Activated CD8-positive, alpha-beta memory T cell treated with anti-CD3 and anti-CD28 coated beads for 1 hour (primary cell): ENCODE measurements at places on chromosomes 16 and 17.
A peak's percentile ranks its signal among the peaks of the same experiment; 100 is the strongest.

GRCh38 chr16:69064124-69064763 lies 41.2 kb upstream of the HAS3 start:
- DNase-seq, result no peak

- peak; percentile 20 for DNase-seq
These were observed 17.3 kb downstream of the BAHCC1 start for GRCh38 chr17:81412490-81413093.

GRCh38 chr16:66931665-66932064 lies 2.5 kb downstream of the CIAO2B start:
- DNase-seq, result no peak

DNA sequence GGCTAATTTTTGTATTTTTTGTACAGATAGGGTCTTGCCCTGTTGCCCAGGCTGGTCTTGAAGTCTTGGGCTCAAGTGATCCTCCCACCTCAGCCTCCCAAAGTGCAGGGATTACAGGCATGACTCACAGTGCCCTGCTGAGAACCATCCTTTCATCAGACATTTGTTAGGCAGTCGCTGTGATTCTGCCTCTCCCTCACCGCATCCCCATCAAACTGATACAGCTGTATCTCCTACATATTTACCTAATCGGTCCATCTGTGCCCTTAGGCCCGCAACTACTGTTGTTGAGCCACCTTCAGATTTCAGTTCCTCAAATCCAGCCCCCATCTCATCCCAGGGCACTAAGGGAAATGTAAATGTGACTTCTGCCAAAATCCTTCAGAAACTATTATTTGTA lies 2.0 kb upstream of the SLC43A2 start:
- DNase-seq, result no peak

DNA sequence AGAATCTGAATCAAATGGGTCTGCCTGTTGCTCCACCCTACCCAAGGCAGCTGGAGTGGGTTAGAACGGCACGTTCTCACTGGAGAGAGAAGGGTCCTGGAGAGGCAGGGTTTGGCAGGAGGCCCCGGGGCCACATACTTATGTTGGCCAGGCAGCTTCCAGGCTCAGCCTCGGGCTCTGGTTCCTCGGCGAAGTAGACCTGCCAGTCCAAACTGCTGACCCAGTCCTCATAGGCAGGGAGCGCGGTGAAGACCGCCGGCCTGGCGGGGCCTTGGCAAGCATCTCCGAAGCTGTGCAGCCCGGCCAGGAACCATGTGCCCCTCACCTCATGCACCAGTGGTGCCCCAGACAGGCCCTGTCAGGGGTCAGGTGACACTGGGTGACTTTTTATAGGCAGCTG lies 4.8 kb downstream of the PRSS53 start:
- DNase-seq, result no peak

- no peak for DNase-seq
These were observed 3.3 kb downstream of the DECR2 start for GRCh38 chr16:404971-405486.

GRCh38 chr16:50037662-50038220 lies 12.7 kb downstream of the CNEP1R1 start:
- DNase-seq, result no peak

- DNase-seq, result no peak
These were observed 473.9 kb downstream of the CDH13 start for GRCh38 chr16:83100679-83101078.

GRCh38 chr17:68763562-68763961 lies 162.4 kb upstream of the FAM20A start:
- DNase-seq, result no peak

- peak; percentile 14 for DNase-seq
These were observed 7.4 kb downstream of the ZNF594 start for GRCh38 chr17:5184288-5184687.

DNA sequence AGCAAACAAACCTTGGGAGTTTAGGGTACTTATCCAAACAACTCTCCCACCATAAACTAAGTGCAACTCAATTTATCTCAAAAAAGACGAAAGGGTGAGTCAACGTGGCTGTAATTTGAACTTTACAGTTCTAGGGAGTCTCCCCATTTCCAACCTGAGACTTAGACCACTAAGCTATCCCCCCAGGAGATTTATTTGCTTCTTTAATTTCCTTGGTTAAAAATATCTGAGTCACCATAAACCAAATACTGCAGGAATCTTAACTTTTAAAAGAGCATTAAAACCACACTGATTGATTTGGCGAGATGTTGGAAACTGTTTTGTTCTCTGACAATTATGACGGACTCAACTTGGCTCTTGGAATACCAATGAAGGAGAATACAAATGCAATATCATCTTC lies 299.3 kb upstream of the SOX9 start:
- no peak for DNase-seq

- no peak for DNase-seq
These were observed 402.4 kb downstream of the ZFHX3 start for GRCh38 chr16:72645538-72645937.

DNA sequence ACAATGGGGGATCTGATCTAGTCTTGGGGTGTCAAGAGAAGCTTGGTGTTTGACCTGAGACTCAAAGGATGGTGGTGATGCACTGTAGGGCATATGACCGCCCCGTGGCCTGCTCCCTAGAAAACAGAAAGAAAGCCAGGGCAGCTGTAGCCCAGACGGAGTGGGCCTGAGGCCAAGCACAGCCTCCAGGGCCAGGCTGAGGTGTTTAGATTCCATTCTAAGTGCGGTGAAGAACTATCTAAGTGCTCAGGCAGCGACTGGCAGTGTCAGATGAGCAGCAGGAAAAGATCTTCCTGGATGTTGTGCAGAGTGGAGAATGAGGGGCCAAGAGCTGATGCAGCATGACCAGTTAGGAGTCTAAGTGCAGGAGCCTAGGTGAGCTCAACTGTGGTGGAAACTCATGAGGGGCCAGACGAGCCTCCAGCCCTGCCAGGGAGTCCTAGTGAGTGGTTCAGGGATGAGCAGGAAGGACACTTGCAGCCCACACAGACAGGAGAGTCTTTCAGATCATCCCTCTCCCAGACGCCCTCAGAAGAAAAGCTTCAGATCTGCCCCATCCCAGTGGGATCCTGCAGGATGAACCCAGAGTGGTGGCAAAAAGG lies 314.2 kb upstream of the CCL2 start:
- DNase-seq, result no peak

DNA sequence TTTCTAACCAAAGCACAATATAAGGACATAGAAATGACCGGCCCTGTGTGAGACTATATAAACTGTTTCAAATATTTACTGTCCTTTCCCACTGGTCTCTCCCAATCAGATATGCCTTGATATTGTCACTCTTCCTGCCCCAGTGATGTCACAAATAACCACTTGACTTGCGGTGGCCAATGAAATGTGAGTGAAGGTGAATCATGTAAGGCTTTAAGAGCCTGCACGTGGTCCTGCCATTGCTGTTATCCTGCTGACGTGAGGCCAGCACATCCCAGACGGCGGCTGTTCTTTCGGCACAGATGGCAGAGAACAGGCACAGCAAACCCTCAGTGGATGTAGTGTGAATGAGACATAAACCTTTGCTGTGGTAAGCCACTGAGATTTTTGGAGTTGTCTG lies 5.4 kb upstream of the KLHL11 start:
- no peak for DNase-seq

DNA sequence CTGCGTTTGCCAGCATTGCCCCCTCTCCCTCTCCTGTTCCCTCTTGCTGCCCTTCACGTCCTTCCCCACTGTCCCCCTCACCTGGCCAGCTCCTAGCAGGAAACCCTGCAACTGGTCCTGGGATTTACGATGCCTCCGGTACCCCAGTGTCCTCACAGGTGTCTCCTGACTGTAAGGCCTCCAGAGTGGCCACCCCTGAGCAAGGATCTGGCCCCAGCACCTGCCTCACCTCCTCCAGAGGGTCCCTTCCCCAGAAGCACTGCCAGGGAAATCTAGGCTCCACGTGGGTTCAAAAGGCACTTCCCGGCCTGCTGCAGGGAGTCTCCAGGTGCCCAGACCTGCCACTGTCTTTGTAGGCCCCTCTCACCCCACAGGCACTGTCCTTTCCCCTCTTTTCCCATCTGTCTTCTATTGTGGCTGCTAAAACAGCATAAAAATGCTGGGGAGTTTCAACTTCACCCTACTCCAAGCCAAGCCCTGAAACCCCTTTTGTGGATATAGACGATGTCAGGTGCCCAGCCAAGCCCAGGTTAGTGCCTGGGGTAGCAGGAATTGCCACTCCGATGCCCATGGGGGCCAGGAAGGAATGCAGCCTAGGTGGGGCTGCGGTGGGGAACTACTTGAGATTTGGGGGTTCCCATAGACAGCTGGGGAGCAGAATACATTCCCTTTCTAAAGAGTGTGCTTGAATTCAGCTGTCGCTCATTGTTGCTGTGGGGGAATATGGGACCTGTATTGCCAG lies 25.7 kb downstream of the RAB11FIP4 start:
- DNase-seq, result no peak

DNA sequence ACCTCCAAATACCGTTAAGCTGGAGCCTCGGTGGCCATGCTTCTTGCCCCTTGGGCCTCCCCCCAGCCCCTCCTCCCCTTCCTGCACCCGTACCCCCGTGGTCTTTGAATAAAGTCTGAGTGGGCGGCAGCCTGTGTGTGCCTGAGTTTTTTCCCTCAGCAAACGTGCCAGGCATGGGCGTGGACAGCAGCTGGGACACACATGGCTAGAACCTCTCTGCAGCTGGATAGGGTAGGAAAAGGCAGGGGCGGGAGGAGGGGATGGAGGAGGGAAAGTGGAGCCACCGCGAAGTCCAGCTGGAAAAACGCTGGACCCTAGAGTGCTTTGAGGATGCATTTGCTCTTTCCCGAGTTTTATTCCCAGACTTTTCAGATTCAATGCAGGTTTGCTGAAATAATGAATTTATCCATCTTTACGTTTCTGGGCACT lies 928 bp downstream of the HBA1 start:
- no peak for DNase-seq

DNA sequence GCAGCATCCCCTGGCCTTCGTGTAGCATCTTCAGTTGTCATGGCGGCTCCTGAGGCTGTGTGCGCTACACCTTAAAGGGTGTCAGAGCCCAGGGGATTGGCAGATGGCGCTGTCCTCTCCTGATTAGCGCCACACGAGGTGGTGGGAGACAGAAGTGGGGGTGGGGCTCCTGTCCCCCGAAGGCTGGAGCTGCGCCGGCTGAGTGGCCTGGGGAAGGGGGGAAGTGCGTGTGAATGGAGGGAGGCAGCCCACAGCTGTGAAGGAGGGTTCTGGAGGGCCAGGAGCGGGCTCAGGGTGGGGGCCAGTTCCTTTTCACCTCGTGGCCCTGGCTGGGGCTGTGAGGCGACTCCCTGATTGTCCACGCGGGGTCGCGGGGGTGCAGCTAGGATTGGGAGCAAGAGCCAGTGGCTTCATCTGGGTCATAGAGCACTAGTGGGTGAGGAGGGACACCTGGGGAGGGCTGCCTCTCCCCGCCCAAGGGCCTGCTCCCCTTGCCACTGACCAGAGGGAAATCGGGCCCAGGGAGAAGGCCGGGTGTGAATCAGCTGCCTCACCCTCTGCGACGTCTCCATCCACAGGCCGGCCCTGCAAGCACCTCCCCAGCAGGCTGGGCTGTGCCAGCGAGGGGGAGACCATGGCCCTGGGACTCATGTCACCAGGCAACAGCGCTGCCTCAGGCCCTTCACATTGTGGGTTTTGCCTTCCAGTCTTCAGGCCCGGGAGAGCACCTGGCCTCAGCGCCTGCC lies 14.1 kb downstream of the BAHCC1 start:
- DNase-seq, result no peak

DNA sequence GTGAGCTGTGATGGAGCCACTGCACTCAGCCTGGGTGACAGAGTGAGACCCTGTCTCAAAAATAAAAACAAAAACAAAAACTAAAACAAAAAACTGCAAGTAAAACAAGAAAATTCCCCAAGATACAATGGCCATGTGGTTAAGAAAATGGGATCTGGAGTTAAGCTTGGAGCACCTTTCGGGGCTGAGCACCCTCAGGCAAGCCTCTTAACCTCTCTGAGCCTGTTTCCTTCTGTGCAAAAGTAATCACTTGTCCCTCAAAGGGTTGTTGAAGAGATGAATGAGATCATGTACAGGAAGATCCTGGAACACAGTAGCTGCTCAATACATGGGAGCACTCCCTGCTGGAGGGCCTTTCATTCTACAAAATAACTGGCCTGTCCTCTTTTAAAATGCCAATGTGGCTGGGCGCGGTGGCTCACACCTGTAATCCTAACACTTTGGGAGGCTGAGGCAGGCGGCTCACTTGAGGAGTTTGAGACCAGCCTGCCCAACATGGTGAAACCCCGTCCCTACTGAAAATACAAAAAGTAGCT lies 19.8 kb upstream of the KIFC3 start:
- DNase-seq, result no peak

DNA sequence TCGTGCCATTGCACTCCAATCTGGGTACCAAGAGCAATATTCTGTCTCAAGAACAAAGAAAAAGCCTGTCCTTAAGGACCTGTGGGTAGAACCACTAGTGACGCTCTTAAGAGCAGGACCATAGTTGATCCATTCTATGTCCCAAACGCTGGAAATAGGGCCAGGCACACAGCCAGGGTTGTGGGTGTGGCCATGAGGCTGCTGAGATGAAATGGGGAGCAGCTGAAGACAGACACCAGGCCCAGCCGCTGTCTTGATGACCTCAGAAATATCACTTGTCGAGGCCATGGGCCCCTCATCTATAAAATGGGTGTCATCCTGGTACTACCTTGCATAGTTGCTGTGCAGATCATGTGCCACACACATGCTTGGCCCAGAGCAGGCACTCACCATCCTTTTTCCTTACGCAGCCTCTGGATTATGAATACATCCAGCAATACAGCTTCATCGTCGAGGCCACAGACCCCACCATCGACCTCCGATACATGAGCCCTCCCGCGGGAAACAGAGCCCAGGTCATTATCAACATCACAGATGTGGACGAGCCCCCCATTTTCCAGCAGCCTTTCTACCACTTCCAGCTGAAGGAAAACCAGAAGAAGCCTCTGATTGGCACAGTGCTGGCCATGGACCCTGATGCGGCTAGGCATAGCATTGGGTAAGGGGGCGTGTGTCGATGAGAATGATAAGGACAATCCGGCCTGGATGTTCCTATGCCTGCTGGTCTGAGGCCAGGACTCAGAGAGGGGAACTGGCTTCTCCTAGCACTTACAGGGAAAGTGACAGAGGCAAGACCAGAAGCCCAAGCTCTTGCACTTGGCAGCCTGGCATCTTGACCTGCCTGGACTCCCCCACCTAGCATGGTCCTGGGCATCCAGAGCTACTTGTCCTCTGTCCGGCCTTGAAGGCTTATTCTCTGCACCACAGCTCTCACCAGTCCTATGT lies 25.5 kb downstream of the CDH5 start:
- DNase-seq, result no peak

- DNase-seq, result peak; percentile 26
These were observed 639 bp downstream of the MIF4GD start for GRCh38 chr17:75270218-75270965.

DNA sequence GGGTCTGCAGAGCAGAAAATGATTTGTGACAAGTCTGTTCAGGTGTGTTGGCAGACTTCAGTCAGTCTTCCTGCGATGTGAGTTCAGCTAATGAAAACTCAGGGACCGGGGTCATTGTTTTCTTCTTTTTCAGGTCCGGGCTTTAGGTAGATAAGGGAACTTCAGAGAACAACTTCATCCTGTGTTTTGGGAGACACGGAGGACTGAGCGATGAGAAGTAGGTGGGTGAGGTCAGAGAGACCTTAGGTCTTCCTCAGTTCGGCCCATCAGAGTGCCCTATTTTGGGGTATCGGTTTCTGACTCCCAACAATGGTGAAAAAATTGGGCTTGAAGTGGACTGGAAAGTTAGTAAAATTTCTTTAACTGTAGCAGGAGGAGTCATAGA lies 88.9 kb upstream of the ATF7IP2 start:
- DNase-seq, result no peak

GRCh38 chr17:1474402-1475189 lies 17.9 kb downstream of the MYO1C start:
- DNase-seq, result no peak

- DNase-seq, result no peak
These were observed 4.8 kb downstream of the PRR11 start for GRCh38 chr17:59160157-59161025.
